BJ (cell line): ENCODE measurements at places on chromosomes 11 and 22. TPM values are rescaled to one million over a fixed set of nuclear protein-coding genes. Genes with fewer than 3 reads are reported as not detected.

DNA sequence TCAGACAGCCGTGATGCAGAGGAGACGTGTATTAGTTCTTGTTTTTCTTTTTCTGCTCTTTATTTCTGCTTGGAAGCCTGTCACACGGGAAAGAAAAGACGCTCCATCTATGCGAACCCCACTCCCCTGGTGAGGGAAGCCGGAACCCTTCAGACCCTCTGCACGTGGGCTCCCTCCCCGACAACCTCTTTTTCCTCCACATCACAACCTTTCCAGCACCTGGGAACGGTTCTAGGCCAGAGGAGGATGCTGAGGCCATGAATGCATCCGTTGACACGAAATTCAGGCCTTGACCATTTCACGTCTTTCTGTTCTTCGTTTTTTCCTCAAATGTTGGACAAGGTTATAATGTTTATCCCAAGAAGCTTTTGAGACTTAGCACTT lies 85.3 kb upstream of the WNT7B start:
- DNase-seq, result no peak

- no peak for DNase-seq
These were observed 246.0 kb upstream of the TENM4 start for GRCh38 chr11:79686703-79687419.

The LMO2 gene
- polyA plus RNA-seq, result not detected in 2 replicates

GRCh38 chr11:44134625-44135024 lies 39.1 kb downstream of the EXT2 start:
- DNase-seq, result no peak

DNA sequence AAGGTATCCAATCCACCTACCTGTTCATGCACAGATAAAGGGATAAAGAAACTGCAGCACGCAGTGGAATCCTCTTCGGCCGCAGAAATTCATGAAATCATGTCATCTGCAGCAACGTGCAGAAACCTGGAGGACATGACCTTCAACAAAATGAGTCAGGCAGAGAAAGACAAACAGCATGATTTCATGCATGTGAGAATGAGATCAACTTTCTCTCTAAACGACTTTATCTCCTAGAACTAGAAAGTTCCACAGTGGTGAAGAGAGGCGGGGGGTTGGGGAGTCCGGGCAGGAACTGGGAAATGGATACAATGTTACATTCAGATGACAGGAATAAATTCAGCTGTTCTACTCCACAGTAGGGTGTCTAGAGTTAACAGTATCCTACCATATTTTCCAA lies 9.9 kb downstream of the RGL4 start:
- DNase-seq, result no peak

GRCh38 chr11:61549662-61550568 lies 31.0 kb downstream of the SYT7 start:
- no peak for DNase-seq

The ALDH3B1 gene
- polyA plus RNA-seq, result 48.4 and 74.2 TPM in 2 replicates

The TRIM51 gene
- polyA plus RNA-seq, result not detected in 2 replicates

DNA sequence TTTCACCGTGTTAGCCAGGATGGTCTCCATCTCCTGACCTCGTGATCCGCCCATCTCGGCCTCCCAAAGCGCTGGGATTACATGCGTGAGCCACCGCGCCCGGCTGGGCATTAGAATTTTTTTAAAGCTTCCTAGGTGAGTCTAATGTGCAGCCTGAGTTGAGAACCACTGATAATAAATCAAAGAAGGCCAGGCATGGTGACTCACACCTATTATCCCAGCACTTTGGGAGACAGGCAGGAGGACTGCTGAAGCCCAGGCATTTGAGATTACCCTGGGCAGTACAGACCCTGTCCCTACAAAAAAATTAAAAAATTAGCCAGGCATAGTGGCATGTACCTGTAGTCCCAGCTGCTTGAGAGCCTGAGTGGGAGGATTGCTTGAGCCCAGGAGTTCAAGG lies 13.7 kb downstream of the MEI1 start:
- no peak for DNase-seq

The C11orf54 gene
- polyA plus RNA-seq, result 6.8 and 10.8 TPM in 2 replicates

The OR4C46 gene
- not detected in 2 replicates for polyA plus RNA-seq

The BCL2L13 gene
- 55.5 and 74.3 TPM in 2 replicates for polyA plus RNA-seq

- DNase-seq, result peak; percentile 37
These were observed 90.1 kb downstream of the KIF18A start for GRCh38 chr11:28017816-28018215.

The ZNF408 gene
- polyA plus RNA-seq, result 3.0 and 6.9 TPM in 2 replicates

- no peak for DNase-seq
These were observed 152.5 kb upstream of the CADM1 start for GRCh38 chr11:115656669-115657068.

GRCh38 chr22:20624161-20624616 lies 116.8 kb downstream of the MED15 start:
- DNase-seq, result no peak

DNA sequence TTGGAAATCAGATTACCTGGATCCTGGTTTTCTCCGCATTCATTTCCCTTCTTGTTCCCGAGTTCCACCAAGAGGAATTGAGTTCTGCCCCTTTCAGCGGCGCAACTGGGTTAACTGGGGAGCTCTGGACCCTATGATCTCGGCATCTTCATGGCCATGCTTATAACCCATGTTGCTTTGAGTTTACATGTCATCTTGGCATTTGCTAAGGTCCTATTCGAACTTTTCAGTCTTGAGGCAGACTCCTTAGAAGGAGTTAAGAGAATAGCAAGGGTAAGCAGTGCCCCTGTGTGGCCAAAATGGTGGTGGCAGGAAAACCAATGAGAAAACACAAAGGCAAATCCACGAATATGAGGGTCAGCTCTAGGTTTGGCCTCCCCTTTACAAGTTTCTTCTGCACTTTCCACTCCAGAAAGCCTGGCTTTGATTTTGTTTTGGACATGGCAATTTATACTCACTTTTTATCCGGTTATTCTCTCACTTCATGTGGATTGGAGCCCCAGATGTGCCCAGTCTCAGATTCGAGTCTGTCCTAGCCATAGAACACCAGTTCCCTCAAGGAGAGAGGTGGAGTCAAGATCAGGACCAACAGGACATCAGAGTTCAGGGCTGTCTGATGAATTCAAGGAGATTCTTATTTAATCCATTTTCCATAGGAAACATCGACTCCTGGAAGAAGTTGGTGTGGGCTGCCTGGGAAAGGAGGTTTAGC lies 55.3 kb upstream of the FBXO3 start:
- DNase-seq, result peak; percentile 11

- no peak for DNase-seq
These were observed 31.3 kb upstream of the LRRC55 start for GRCh38 chr11:57150454-57150917.

DNA sequence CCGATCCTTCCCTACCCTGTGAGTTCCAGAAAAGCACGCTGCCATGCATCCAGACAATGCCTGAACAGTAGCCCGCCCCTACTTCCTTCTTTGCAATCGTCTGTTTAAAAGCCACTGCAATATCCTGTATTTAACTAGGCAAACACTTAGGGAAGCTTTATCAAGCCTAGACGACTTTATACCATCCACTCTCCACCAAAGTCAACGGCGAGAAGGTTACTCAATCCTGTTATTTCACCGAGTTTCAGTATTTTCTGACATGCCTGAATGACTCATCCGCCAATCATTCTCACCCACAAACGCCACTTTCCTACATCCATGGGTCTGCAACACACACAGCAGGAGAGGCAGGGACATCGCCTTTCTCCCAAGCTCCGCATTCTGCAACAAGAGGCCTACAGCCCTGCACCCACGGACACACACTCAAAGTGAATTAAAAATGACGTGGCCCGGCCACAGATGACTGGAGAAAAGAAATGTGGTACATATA lies 9.3 kb downstream of the CELSR1 start:
- no peak for DNase-seq

The OR8D1 gene
- not detected in 2 replicates for polyA plus RNA-seq

The PRDX5 gene
- polyA plus RNA-seq, result 398 and 468 TPM in 2 replicates

DNA sequence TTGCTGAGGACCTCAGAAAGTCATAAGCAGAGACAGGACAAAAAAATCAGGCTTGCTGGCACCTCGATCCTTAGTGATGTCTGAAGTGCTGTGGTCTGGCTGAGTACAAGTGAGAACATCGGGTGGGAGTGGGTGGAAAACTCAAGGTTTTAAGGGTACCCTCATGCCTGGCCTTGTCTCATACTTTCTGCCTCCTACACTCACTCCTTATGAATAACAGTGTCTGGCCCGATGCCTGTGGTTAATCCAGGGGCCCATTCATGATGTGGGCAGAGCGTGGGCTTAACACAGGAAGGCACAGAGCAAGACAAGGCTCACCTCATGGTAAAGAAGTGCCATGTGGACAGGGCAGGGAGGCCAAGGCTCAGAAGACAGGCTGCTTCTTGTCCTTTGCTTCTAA lies 11.0 kb upstream of the UCP3 start:
- no peak for DNase-seq

The TMEM86A gene
- polyA plus RNA-seq, result 0.48 and 0.71 TPM in 2 replicates

The PTPRCAP gene
- 0.27 and 0.43 TPM in 2 replicates for polyA plus RNA-seq

- DNase-seq, result no peak
These were observed 28.1 kb upstream of the ALX4 start for GRCh38 chr11:44338026-44338425.

GRCh38 chr22:25402501-25403283 lies 161.8 kb upstream of the GRK3 start:
- DNase-seq, result no peak

DNA sequence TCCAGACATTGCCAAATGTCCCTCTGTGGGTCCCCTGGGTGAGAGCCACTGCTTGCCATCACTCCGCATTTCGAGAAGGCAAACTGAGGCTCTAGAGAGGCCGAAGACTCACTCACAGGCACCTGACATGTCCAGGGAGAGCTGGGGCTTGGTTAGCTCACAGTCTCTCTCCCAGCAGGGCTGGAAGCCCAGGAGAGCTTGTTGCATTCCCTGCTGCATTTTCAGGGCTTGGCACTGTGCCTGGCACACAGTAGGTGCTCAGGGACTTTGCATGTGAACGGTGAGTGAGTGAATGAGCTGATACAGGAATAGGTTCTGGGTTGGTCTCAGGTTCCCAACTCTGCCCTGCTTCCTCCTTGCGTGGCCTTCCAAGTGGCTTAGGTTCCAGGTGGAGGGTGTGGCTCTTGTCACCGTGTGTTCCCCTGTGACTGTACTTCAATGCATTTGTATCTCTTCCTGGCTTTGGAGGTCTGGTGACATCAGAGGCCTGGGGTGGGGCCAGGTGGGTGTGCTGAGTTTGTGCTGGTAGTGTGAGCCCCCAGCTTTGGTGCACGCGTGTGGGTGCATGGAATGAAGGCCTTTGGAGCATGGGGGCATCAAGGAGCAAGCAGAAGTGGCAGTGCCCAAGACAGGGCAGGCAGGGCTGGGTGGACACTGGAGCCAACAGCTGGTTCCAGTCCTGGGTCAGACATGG lies 18.4 kb upstream of the SMIM38 start:
- DNase-seq, result no peak

DNA sequence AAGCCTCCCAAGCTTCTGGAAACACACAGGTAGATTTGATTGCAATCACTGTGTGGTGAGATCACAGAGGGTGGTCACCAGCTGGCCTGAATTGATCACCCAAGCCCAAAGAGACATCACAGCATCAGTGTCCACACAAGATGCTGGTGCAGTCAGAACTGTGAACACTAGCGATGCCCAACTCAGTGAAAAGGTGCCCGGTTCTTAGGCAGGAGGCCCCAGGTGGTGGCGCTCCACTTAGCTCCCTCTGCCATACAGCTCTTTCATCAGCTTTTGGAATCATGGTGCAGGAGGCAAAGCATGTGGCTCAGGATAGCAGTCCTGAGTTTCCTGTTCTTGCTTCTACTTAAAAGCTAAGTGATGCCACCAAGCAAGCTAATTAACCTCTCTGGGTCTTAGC lies 11.1 kb downstream of the DGCR2 start:
- no peak for DNase-seq

DNA sequence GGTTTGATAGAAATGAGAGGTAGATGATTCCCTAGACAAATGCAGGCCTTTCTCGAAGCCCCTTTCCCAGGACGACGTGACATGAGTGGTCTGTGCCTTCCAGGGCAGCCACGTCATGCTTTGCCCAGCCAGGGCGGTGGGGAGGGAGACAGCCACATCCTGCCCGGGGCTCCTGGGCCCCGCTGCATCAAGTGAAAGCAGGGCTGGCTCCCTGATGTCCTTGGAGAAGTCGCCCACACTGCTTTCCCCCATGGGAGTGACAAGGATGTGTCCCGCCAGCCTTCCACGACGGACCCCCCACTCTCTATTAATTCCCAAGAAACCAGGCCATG lies 13.2 kb downstream of the PPARA start:
- no peak for DNase-seq

The TSPAN4 gene
- 145 and 295 TPM in 2 replicates for polyA plus RNA-seq

The GTSE1 gene
- 8.2 and 12.2 TPM in 2 replicates for polyA plus RNA-seq

DNA sequence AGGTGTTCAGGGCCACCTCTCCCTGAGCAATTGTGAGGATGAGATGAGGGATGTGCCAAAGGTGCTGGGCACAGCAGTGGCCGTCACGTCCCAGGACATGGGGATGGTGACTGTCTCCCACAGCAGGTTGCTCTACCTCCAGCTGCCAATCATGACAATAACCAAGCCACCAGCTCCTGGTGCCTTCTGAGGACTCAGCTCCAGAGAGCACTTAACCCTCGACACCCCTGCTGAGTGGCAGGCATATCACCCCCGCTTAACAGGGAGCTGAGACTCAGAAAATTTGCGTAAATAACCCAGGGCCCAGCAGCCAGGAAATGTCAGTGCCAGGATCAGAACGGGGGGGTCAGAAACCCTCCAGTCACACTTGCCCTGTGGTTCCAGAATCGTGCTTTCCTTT lies 8.4 kb upstream of the PNPLA5 start:
- no peak for DNase-seq

GRCh38 chr11:120898568-120898967 lies 125.3 kb upstream of the TBCEL start:
- DNase-seq, result no peak

DNA sequence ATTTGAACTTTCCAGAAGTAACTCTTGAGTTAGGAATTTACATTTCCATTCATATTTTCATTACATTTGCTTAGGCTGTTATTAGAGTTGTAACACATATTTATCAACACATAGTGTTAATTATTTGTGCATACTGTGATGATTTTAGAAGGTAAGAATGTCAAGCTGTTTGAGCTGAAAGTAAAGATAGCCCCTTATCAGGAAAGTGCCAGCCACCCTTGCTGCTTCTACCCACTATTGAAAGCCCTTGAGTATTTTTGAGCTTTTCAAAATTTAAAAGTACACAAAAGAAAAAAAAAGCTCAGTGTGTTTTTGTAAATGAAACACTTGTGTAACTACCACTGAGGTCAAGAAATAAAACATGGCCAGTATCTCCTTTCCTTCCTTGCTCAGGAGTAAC lies 8.0 kb downstream of the APLP2 start:
- no peak for DNase-seq

- peak; percentile 46 for DNase-seq
These were observed 47.7 kb upstream of the PPP6R3 start for GRCh38 chr11:68412593-68413475.

- DNase-seq, result no peak
These were observed 713 bp upstream of the ARL14EP start for GRCh38 chr11:30322191-30322590.

The BIK gene
- polyA plus RNA-seq, result 0.09 TPM in 2 replicates

GRCh38 chr11:57453543-57454177 lies 6.7 kb upstream of the RTN4RL2 start:
- DNase-seq, result no peak

GRCh38 chr11:69496631-69497220 lies 15.3 kb downstream of the LINC01488 start:
- no peak for DNase-seq

The ARHGAP8 gene
- polyA plus RNA-seq, result 0.18 and 0.39 TPM in 2 replicates

- DNase-seq, result no peak
These were observed 7.9 kb downstream of the FEN1 start for GRCh38 chr11:61800331-61801281.

The ZNF280B gene
- 0.58 and 1.2 TPM in 2 replicates for polyA plus RNA-seq
